ENCODE measurements at places on chromosomes 4 and X.

DNA sequence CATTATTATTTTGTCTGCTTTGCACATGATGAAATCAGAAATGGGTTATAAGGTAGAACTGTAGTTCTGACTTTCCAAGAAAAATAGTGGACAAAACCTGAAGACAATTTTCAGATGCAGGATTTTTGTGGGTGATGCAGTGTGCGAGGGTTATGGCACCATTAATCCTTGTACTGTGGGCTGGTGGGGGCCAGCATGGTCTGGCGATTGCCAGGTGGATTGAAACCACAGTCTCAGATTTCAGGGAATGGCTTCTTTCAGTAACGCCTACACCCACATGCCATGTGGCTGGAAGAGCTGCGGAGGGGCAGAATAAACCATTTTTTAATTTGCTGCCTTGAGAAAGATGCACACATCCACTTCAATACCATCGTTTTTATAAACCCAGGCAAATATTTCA is 150.5 kb downstream of the ARSF start:
- H3K36me3 ChIP-seq: no peaks in the 10 kb centered on the region
- peaks cover 9% of the 10 kb centered on the region for H3K4me1 ChIP-seq
- no peaks in the 10 kb centered on the region for H3K27me3 ChIP-seq
- no peak for DNase-seq
- H3K27ac ChIP-seq: no peak overlapping the region

DNA sequence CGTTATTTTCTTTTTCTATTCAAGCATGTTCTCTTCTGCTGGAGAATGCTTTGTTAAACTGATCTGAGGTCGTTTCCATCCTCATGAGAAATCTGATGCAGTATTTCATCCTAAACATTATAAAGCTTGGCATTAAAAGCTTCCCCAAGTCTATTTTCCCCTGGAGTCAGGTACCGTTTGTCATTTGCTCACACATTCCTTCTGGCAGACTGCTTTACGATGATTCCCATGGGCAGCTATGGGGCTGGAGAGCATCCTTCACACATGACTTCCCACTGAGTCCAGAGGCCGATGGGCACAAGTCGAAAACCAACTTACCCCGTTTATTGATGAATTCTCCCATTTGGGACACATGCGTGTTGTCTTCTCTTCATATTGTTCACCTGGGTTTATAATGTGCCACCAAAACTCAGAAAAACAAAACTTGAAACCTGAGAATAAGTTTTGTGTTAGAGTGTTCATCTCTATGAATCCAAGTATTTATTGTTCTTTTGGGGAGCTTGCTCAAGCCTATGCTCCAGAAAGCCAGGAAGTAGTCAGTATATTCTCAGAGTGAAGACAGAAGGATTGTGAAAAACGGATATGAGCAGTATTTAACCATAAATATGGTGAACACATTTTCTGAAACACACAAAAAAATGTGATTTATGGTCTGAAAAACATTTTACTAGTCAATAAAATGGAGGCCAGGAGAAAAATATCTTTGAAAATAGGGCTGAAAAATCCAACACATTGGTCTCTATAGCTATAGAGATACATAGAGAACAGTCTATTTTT is 298.8 kb upstream of the NOCT start:
- no peak overlapping the region for H3K4me3 ChIP-seq
- no peaks in the 10 kb centered on the region for H3K36me3 ChIP-seq
- no peaks in the 10 kb centered on the region for H3K4me1 ChIP-seq
- no peak overlapping the region for H3K27ac ChIP-seq
- DNase-seq: no peak
- no peaks in the 10 kb centered on the region for H3K27me3 ChIP-seq

DNA sequence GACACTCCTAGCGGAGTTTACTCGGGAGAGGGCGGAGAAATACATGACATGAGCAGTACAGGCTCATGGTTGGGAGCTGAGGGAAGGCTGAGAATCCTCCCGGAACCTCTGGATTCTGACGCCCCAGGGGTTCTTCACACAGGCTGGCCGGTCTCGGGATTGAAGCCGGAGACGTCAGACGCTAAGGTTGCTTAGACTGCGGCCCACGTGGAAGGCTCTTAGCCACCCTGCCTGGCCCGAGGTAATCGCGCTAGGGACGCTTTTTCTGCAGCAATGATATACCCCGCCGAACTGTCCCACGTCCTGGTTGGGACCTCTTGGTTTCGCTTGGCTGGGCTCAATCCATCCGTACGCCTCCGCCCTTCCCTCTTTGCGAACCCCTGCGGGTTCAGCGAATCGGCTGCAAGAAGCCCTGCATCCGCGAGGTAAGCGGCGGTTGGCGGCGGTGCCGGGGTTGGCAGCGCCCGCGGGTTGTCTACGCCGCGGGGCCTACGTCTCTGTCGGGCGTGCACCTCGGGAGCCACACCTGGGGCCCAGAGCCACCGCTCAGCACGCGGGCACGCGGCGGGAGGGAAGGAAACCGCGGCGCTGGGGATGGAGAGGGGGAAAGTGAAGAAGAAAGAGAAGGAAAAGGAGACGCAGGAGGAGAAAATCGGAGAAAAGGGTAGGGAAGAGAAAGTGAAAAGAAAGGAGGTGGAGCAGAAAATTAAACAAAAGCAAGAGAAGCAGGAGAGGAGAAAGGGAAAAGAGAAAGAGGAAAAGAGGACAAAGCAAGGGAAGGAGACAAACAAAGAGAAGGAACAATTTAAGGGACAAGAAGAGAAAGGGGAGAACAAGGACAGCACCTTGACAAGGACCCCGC is at the start of gene ARL9:
Gene ARL9, plus strand, starts transcription at position 523 of the 862 bp plus-strand sequence. Its CDS starts 72 bp downstream, at position 595.
- peaks cover 22% of the 10 kb centered on the region for H3K4me1 ChIP-seq
- peaks cover 6% of the 10 kb centered on the region for H3K36me3 ChIP-seq
- peaks cover 25% of the 10 kb centered on the region for H3K27me3 ChIP-seq
- H3K4me3 ChIP-seq: peak within 1 kb of the TSS; percentile 82
- peak within 1 kb of the TSS; percentile 89 for H3K27ac ChIP-seq

GRCh38 chr4:21815651-21816377 is 132.8 kb downstream of the KCNIP4 start:
- no peaks in the 10 kb centered on the region for H3K4me1 ChIP-seq
- no peak overlapping the region for H3K4me3 ChIP-seq
- H3K36me3 ChIP-seq: peaks cover 5% of the 10 kb centered on the region
- no peak overlapping the region for H3K27ac ChIP-seq
